ENCODE measurements at places on chromosomes 2 and 18.
A peak's percentile ranks its signal among the peaks of the same experiment; 100 is the strongest.

DNA sequence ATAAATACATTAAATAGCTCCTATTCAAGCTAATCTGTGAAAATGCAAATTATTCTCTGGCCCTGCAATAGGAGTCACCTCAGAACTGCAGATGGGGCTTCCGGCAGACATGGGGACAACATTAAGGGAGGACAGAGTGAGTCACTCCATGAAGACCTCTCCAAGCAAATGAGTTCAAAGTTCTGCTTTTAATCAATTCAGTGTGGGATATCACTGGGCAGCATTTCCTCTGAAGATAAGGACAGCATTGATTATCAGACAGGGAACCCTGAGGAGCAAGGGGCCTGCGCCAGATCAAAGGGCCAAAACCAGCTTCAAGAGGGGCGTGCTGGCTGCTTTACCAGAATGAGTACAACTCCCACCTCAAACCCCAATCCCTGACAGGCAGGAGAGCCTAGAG lies 356.9 kb upstream of the KLHL29 start:
- no peak for DNase-seq

DNA sequence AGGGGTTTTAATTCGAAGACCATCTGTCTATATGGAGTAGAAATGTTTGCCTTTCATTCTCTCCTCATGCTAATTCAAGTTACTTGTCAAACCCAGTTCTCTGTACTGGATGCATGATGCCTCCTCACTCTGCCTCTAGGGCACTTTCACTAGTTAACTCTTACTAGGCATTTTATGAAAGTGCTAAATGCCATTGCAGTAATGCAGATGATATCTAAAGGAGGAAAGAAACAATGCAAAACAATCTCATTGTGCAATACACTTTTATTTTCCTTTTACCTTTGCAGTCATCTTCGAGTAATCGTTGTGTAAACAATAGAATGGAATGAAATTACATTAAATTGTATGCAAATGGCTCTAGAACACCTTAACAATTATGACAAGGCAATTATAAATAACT lies 293.6 kb downstream of the STK39 start:
- DNase-seq, result no peak

DNA sequence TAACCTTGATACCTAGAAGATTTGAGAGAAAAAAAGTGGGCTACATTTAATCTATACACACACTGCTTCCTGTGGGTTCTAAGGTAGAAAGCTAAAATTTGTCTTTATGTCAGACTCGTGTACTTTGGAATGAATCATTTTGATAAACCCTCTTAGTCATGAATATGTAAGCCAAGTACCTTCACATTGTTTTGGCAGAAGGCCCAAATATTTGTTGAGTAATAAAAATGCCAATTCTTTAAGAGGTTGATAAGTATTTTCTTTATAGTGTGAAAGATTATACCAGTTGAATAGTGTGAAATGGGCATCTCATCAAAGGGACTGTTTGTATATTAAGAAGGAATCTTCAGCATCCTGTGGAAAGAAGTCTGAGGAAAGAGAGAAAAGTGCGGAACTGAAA lies 1464.7 kb upstream of the ZEB2 start:
- DNase-seq, result no peak

DNA sequence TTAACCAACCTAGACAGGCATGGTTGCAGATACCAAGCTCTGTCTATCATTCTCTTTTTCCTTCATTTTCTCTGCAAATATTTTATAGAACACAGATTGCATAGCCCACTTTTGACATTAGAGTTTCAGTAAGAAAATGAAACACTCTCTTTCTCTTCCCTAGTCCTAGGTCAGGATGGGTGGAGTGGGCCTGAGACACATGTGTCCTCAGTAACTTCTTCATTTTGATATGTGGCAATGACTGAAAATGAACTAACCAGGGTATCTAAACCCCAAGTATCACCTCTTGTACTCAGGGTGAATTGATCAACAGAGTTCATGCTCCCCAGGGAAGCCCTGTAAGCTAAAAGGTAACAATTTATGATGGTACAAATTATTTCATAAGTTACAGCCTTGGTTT lies 37.0 kb upstream of the KYNU start:
- no peak for DNase-seq

- no peak for DNase-seq
Observed at GRCh38 chr2:27314709-27315108, 6.5 kb upstream of the UCN start.

- no peak for DNase-seq
Observed at GRCh38 chr2:19826874-19827273, 74.9 kb downstream of the TTC32 start.

- no peak for DNase-seq
Observed at GRCh38 chr2:86774862-86775261, 15.9 kb downstream of the CD8A start.

- no peak for DNase-seq
Observed at GRCh38 chr2:219918254-219918653, 290.8 kb downstream of the SLC4A3 start.

DNA sequence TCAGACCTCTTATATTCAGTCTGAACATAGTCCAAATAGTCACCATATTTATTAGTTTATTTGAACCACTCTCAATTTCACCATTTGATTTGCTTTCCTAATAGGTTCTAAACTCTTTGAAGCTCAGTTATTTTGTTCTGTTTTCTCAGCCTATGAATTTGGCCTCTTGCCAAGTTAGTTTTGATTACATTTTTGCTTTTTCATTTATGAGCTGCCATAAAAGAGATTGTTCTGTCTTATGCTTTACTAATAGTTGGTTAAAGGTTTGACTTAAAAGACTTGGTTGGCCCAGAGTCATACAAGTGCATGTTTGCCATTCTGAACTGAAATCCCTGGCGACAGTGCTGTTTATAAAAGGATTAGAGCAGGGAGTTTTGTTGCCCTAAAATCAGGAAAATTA lies 85.9 kb upstream of the RANBP2 start:
- no peak for DNase-seq

DNA sequence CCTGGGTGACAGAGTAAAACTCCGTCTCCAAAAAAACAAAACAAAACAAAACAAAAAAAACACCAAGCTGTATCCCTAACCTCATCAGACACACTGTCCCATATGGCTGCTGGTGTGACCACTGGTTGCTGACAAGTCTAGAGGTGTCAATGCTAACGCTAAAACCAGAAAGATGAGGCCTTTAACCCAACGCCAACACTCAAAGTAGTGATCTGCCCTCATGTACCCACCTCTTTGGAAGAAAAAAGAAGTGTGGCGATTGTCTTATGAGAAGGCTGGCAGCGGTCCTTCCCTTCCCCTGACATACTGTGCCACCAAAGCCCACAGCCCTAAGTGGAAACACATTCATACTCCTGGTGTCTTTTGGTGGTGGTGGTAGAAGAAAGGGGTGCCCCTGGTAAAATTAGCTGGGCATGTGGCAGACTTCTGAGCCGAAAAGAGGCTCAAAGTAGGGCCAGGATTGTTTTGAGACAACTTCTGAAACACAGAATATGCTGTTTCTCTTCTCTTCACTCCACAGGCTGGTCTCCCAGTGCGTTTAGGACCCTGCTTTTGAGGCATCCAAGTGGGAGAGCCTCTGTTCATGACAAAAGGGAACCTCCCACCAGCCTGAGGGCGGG lies 9.8 kb downstream of the SERTAD2 start:
- DNase-seq, result no peak

GRCh38 chr18:13147130-13147529 lies 71.4 kb upstream of the LDLRAD4 start:
- no peak for DNase-seq

DNA sequence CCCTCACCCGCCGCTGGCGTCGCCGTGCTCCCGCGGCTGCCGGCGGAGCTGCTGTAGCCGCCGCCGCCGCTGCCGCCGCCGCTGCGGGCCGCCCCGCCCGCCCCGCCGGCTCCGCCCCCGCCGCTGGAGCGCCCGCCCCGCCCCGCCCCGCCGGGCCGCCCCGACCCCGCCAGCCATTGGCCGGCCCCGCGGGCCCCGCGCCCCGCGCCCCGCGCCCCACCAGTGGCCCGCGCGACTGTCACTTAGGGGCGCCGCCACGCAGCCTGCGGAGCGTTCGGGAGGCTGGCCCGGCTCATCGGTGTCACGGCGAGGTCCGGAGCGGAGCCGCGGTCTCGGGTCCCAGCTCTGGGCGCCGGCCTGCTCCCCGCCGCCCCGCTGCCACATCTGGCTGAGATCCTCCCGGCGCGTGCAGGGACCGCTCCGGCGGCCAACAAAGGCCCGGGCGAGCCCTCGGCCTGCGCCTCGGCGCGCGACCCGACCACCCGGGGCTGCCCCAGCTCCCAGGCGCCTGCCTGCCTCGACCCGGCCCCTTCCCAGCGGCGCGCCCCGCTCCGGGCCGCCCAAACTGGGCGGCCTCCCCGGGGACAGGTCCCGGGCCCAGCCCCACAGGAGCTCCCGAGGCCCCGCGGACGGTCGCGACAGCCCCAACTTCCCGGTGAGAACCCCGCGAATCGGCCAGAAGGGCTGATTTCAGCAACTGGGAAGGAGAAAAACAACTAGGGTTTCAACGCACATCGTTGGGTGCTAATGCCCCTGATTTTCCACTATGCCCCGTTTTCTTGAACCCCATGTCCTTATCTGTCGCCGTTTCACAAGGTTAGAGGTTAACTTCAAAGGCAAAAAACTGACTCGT lies at the start of gene MGAT4A:
Gene MGAT4A, minus strand, starts transcription at position 92 of the 853 bp plus-strand sequence. CDS start 4,800 bp downstream, outside the sequence.
- DNase-seq, result peak; percentile 83

GRCh38 chr18:11880586-11881304 lies 27.4 kb downstream of the MPPE1 start:
- peak; percentile 81 for DNase-seq

- DNase-seq, result no peak
Observed at GRCh38 chr2:1713142-1713838, 31.0 kb downstream of the PXDN start.

GRCh38 chr2:240140920-240141319 lies 462 bp upstream of the OTOS start:
- no peak for DNase-seq

GRCh38 chr2:68403199-68403644 lies 38.1 kb downstream of the PLEK start:
- DNase-seq, result no peak

GRCh38 chr2:47486841-47487497 lies 84.0 kb downstream of the MSH2 start:
- DNase-seq, result peak; percentile 33

DNA sequence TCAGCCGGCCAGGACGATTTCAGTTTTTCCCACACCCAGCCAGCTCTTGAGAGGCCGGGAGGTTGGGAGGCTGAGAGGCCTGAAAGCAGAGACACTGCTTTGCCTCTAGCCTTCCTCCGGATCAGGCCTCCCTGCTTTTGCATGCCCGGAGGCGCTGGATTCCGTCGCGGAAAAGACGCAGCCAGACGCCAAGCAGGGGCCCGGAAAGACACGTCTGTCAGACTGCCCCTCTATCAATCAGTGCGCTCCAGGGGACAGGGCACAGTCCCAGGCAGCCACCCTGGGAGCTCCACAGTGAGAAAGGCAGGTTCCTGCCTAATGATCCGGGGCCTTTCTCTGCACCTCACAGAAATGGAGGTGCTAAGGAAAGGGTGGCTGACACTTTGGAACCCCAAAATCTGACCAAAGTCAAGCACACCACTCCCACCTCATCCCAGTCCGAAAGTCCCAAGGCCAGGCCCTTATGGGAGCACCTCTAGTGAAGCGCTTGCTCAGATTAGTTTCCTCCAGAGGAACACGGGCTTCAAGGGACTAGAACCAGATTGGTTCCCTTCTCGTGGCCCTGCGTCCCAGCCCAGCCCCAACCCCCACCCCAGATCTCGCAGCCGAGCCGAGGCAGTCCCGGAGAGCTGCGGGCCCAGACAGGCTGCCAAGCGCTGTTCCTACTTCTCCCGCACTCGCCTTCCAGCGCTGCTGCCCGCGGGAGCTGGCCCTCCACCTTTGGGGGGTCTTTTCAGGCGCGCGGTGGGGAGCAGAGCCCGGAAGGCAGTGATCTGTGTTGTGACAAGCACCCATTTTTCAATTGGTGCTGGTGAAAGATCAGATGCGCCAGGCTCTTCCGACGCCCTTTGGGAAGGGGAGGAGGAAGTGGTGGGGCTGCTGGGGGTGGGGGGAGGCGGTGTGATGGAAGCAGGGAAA lies 5.0 kb downstream of the DLX1 start:
- DNase-seq, result no peak

- no peak for DNase-seq
Observed at GRCh38 chr2:230779126-230779525, 66.5 kb downstream of the CAB39 start.

DNA sequence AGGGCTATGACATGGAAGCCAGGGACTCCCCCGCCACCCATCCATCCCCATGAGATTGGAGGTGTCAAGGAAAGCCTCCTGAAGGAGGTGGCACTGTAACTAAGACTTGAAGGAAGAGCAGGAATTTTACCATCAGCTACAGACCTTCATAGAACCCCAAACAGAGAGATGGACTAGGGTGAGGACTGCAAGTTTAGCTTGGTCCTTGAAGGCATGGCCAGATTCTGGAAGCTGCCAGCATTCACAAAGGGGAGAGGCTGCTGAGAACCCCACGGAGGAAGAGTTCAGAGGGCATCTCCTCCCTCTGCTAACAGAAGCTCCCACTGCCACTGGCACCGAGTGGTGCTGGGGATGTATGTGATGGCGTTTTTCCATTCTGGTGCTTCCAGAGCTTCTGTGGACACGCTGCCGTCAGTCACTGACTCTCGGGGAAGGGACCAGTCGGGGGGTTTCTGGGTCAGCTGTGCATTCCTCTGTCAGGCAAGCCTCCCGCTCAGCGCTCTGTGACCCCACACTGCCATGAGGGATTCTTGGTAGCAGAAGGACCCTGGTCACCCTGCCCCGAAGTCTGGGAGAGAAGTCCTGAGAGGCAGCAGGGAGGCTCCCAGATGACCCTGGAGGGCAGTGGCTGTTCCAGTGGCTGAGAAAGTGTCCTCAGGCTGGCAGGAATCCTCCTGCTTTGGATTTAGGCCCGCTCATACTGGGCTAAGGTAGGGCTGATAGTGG lies 18.1 kb downstream of the TMEM185B start:
- DNase-seq, result no peak

GRCh38 chr2:73284296-73285158 lies at the start of gene FBXO41:
TSS of gene FBXO41 (minus strand) at chr2:73284478. CDS start at chr2:73269630, 14,848 bp downstream.
- peak; percentile 88 for DNase-seq

DNA sequence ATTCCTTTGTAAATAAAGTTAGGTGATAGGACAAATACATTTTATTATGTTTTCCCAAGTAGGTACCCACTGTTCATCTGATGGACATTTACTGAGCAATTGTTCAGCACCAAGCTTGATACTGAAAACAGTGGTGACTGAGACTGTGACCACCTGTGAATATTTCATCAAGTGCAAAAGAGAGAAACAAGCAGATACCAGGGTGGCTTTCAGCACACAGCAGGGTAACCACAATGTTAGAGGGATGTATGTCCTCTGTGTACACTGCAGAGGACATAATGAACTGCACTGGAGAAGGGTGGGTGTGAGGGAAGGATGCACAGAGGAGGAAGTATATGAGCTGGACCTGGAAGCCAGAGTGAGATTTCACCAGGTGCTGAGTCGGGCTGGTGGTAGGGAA lies 411.8 kb downstream of the RAD51AP2 start:
- DNase-seq, result no peak

All from K562 (cell line).